ENCODE measurements at places on chromosomes 13 and 19.

DNA sequence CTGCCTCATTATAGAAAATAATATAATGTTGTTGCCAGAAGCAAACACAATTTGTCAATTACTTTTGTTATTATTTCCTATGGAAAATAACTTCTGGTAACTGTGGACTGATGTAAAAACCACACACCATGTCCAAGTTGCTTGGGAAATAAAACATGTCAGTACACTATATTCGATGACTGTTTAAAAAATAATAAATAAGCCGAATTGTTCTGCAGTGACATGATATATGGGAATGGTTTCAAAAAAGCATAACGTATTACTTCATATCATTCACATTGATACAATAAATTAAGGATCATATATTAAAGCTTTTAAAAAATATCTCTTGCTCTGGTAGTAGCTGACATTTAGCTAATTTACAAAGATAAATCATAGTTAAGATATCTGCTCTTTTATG lies 2062.1 kb downstream of the PCDH9 start:
- DNase-seq = no peak

GRCh38 chr13:21117104-21117809 lies 55.9 kb upstream of the LATS2 start:
- no peak for DNase-seq

GRCh38 chr13:94664889-94665288 lies 47.5 kb downstream of the SOX21 start:
- no peak for DNase-seq

GRCh38 chr13:20019043-20019442 lies 60.5 kb downstream of the ZMYM2 start:
- DNase-seq = no peak

- no peak for DNase-seq
Measured at GRCh38 chr19:1540365-1540925, 16.6 kb downstream of the PLK5 start.

DNA sequence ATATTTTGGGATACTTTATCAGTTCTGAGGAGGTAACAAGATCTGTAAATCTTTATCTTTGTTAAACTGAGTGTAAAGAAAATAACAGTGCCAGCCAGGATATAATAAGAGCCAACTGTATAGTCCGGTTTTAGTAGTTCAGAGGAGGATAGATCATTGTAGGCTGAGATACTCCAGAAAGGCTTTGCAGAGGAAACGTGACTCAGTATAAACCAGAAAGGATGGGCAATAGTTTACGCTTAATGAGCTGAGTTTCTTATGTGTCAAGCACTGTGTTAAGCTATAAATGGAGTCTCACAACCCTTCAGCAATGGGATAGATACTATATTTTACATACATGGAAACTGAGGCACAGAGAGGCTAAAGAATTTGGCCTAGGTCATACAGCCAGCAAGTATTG lies 3.8 kb downstream of the RFXAP start:
- DNase-seq = no peak

- DNase-seq = no peak
Measured at GRCh38 chr19:33239223-33239975, 13.7 kb upstream of the SLC7A10 start.

DNA sequence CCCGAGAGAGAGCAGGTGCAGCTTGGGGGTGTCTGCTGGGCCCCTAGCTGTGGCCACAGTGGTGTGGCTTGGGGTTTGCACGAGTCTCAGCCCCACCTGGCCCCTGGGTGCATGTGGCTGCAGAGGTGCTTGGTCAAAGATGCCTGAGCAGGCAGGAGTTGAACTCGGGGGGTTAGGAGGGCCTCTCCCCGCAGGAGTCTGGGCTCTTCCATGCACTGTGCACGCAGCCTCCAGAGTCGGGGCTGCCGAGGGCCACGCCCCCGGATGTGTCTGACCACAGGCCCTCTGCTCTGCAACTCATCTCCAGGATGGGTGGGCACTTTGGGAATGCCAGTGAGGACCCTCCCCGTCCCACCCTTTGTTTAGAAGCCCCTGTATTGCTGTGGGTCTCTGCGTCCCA lies 91.5 kb upstream of the MCF2L start:
- DNase-seq = no peak

GRCh38 chr19:14943601-14944000 lies 2.3 kb downstream of the OR7C2 start:
- no peak for DNase-seq

DNA sequence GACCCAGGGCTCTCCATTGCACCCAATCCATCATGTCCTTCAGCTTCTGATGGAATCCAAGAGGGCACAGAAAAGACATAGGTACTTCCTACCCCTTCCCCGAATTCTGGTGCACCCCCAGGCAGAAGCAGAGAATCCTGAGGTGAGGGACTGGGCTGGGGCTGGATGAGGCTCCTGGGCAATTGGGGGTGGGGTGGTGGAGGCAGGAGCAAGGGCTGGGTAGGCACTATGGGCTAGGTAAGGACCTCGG lies 2.7 kb upstream of the KCNC3 start:
- no peak for DNase-seq

DNA sequence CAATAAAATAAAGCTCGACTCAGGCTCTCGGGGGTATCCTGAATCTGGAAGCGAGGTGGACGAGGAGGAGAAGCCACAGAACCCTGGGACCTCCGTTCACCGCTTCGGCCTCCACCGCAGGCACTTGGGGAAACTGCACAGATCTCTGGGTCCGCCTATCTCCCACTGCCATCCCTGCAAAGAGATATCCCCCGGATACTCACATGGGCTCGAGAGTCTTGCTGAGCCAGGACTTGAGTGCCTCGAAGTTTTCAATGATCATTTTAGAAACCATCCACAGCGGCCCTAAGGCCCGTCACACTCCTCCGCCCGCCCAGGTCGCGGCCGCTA lies 589 bp downstream of the RBM26 start:
- DNase-seq = no peak

- no peak for DNase-seq
Measured at GRCh38 chr19:57747472-57747807, 825 bp downstream of the ZNF776 start.

DNA sequence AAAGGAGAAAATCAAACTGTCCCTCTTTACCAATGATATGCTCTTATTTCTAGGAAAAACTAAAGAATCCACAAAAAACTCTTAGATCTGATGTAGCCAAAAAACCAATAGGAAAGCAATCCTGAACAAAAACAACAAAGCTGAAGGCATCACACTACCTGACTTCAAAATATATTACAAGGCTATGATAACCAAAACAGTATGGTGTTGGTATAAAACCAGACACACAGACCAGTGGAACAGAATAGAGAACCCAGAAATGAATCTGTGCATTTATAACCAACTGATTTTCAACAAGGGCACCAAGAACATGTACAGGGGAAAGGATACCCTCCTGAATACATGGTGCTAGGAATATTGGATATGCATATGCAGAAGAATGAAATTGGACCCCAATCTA lies 9.7 kb upstream of the ZNF546 start:
- DNase-seq = no peak

DNA sequence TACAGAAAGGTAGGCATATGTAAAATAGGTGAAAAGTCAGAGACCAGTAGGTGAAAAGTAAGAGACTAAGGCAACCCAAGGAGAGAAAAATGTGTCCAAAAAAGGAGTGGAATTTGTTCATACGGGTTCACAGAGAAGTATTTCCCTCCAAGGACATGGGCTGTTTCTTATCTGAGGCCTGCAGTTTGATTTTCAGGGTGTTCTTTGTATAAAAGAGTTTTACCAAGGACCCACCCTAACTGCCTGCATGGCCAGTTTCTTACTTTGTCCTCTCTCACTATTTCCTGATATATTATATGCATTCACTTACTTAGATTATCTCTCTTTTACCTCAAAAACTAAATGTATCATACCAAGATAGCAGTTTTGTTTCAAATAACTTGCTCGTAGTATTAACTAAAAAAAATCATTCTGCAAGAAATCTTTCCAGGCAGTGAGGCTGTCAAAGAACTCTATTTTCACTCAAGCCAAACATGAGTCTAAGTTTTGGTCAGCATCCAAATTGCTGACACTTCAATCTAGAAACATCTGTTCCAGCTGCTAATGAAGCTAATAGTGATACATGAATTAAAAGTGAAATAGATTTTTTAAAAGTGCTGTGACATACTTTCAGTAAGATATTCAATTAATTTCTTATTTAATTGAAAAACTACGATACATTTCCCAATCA lies 141.4 kb upstream of the SGCG start:
- no peak for DNase-seq

- DNase-seq = no peak
Measured at GRCh38 chr19:45976178-45976577, 2.5 kb upstream of the NOVA2 start.

DNA sequence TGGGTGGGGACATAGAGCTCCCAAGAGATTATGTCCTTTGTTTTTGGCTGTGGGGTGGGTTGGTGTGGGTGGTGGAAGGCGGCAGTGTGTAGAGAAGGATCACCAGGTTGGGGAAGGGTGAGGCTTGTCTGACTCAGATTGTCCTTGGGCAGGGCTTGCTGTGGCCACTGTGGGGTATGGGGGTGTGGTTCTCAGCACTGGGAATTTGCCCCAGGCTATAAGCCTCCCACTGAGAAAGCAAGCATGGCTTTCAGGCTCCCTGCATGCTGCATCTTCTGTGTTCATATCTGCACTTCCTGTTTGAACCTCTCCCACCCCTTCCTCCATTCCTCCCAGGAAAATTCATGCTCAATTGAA lies 34.9 kb downstream of the DNAJC15 start:
- DNase-seq = no peak

- no peak for DNase-seq
Measured at GRCh38 chr13:100543872-100544602, 44.6 kb downstream of the GGACT start.

DNA sequence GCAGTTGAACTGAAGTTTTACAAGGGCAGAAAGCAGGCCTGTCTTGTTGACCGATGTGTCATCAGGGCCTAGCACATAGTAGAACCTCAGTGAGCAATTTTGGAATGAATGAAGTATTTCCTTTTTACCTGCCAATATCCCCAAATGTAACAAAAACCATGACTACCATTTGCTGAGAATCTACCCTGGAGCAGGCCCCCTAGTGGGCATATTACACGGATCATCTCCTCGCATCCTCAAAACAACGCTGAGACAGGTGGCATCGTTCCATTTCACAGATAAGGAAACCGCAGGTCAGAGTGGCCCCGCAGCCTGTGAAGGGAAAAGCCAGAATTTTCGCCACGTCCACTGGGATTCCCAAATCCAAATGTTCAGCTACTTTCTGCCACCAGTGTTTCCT lies 77.9 kb downstream of the CACNA1A start:
- DNase-seq = no peak

GRCh38 chr19:35204799-35205732 lies 23.5 kb downstream of the FAM187B start:
- no peak for DNase-seq

- peak; percentile 37 for DNase-seq
Measured at GRCh38 chr13:102863590-102863989, 17.8 kb downstream of the ERCC5 start.

- DNase-seq = peak; percentile 53
Measured at GRCh38 chr13:20188667-20189553, 3.8 kb downstream of the GJB2 start.

- no peak for DNase-seq
Measured at GRCh38 chr13:60426075-60426474, 29.1 kb downstream of the TDRD3 start.

DNA sequence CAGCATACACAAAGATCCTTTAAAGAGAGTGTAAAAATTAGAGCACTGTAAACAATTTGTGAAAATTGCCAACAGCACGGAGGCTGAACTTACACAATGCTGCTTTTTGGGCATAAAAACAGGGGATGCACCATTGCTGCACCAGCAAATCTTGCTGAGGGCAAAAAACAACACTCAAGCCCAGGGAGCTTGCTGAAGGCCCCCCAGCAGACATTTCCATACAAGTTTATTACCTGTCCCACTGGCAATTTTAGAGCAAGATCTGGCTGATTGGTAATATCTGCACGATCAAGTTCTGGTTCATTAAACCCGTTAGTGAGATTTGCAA lies 34.3 kb downstream of the AMER2 start:
- DNase-seq = no peak

DNA sequence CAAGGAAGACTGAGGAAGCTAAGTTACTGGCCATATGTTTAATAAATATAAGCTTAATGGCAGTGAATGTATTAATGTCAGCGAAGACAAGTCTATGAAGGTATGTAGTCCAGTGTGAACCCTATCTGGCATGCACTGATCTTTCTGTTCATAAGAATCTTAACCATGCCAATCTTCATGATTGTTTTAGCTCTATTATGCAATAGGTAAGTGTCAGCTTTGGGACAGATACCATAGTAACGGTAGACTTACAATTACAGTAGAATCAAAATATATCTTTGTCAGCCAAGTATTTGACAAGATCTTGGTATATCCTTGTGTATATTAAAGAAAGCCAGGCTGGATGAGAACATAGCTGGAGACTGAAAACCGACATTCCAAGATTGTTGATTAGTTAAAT lies 428.5 kb downstream of the SPRY2 start:
- DNase-seq = no peak

- DNase-seq = peak; percentile 41
Measured at GRCh38 chr19:16376649-16377048, 52.0 kb downstream of the KLF2 start.

DNA sequence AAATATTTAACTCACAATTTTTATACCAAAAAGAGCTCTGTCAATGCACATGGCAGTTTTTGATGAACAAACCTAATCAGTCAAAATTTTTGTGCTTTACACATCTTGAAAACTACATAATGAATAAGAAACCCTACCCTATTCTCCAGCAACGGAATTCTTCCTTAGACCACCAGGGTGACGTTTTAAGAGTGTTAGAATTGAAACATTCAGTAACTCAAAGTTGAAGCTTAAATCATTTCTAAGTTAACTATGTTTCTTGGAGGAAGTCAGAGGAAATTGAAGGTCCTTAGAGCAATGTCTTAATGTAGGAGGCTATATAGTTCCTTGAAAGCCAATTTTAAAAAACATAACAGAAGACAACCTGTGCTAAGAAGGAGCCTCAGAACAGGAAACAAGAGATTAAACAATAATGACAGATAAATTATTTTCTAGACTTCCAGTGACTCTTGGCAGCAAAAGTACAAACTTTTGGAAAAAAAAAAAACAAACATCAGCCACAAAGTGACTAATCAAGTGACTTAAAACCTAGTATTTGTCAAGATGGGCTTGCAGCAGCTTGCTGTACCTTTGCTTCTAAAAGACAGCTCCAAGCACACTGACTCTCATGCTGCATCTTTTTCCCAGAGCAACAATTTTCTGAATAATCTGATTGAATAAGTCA lies 6.2 kb downstream of the SPRY2 start:
- DNase-seq = no peak

- DNase-seq = peak; percentile 58
Measured at GRCh38 chr13:49669735-49670309, 21.5 kb downstream of the EBPL start.

- DNase-seq = no peak
Measured at GRCh38 chr13:51237386-51237785, 15.2 kb downstream of the FAM124A start.

DNA sequence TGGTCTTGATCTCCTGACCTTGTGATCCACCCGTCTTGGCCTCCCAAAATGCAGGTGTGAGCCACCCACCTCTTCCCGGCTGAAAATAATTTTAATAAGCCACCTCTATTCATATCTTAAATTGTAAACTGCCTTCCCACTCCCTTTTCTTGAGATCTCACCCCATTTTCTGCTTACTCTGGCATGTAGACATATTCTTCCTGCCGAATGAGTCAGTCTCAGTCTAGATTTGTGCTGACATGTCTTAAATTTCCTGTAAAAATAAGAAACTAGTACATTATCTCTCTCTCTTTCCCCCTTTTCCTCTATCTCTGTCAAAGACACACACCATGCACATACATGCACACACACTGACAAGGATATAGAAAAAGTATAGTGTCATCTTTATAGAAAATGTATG lies 60.9 kb downstream of the THSD1 start:
- DNase-seq = no peak

GRCh38 chr19:21638776-21639175 lies 128.6 kb downstream of the ZNF100 start:
- DNase-seq = no peak

All from WERI-Rb-1 (cell line).